ENCODE measurements at places on chromosomes 7 and 10.

- no peak for DNase-seq
Measured at GRCh38 chr7:13538669-13539068, 450.8 kb downstream of the ETV1 start.

- no peak for DNase-seq
Measured at GRCh38 chr7:24955313-24955712, 24.7 kb downstream of the OSBPL3 start.

DNA sequence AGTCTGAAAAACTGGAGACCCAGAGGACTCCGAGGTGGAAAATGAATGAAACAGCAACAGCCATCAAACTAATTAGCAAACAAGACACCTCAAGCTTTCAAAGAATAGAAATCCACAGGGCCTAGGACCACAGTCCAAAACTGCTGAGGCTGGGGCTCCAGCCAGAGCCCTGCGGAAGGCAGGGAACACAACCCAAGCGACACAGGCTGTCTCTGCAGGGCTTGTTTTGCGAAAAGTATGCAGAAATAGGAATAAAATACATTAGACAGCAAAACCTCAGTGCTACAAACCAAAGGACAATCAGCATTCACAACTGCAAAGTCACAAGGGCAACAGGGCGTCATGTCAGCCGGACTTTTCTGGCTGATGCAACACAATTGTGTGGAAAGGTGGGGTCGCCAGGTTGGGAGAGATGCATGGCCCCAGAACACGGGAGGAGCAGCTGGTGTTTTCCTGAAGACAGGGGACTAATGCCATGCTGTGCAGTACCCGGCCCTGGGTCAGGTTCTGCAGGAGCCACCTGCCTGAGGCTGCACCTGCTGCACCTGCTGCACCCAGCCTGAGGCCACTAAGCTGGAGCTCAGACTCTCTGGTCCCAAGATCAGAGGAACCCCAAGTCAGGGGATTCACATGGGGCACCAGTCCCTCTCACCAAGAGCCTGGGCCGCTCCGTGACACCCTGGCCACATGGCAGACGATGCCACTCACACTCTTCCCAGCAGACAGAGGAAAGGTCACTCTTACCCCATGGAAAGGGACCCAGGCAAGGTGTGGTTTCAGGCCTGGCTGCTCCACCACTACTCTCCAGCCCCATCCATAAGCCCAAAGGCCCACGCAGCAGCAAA lies 74.2 kb downstream of the MAD1L1 start:
- DNase-seq: no peak

- DNase-seq: no peak
Measured at GRCh38 chr10:72557362-72557761, 68.5 kb downstream of the MICU1 start.

- no peak for DNase-seq
Measured at GRCh38 chr7:71521506-71521905, 389.6 kb downstream of the GALNT17 start.

- no peak for DNase-seq
Measured at GRCh38 chr10:30832001-30832748, 199.5 kb downstream of the ZNF438 start.

DNA sequence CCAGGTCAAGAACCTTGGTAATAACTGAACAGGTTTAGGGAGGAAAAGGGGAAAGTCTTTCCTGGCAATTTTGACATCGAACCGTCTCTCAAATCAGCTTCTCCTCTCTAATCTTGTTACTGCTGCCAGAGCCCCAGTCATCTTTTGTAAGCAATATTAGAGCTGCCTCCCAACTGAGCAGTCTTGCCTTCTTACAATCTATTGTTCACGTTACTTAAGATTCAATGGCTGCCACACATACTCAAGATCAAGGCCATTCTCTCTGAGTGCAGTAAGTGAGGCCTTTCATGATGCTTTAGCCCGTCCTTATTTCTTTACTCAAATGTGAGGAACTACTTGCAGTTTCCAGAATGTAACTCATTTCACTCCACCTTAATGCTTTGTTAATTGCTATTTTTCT lies 12.4 kb downstream of the NET1 start:
- no peak for DNase-seq

- no peak for DNase-seq
Measured at GRCh38 chr7:815284-816216, 16.7 kb upstream of the SUN1 start.

DNA sequence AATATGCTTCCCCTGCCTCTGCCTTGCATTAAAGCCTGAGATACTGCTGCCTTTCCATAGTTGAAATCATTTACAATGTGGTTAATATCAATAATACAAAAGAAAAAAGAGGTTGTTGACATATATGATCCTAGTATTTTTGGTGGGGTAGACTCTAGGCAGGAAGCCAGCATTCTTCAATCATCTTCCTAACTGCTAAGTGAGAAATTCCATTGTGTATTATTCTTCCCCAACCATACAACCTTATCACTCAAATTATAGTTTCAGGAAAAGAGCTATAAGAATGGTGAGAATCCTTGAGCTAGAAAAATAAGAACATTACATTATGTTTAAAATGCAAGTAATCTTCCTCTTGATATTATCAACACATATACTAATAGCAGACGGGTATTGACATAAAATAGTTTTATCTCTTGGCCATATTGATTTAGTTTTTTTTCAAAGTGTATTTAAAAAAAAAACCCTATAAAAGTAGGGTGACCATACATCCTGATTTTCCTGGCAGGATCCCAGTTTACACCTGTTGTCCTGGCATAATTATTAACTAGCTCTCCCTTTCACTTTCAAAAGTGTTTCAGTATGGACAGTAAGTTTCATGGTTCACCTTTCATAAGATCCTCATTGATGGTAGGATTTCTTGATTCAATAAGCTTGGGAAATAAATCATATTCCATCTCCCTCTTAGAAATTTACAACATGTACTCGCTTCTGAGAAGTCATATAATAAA lies 33.4 kb upstream of the WASL start:
- no peak for DNase-seq

DNA sequence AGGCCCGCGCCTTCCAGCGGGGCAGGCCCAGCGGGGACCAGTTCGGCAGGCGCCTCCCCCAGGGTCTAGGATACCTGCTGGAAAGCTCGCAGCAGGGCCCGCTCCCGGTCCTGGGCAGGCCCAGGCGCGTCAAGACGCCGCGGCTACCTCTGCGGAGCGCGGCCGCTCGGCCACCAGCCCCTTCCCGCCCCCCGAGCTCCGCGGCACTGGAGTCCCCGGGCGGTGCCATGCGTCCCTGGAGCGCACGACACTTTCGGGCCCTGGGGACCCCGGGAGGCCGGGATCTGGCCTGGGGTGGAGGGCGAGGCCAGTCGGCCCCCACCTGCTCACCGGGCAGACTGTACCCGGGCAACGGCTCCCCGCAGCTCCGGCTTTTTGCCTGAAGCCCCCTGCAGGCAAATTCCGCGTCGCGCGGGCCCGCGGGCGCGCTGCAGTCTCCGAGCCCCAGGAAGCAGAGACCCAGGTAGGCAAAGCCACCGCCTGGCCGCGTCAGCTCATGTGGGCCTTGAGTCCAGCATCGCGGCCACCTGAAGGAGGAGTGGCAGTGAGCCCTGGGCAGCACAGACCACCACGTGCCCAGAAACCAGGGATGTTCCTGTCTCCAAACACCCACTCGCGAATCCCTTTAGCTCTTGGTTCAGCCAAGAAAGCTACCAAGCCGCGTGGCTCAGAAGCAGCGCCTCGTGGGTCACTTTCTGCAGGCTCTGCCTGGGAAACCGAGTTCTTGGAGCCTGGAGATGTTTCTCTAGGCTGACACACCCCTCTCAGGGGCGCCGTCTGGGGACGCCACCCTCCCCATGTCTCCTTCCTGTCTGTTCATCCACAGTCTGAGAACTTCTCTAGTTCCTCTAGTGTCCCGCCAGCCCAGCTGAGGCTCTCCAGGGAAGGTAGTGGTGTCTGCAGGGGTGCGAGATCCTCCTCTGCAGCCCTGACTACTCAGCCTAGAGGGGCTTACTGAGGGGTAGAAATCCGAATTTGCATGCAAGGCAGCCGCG lies 46.1 kb upstream of the APBB1IP start:
- no peak for DNase-seq

- DNase-seq: no peak
Measured at GRCh38 chr10:28008054-28008453, 9.2 kb upstream of the ODAD2 start.

GRCh38 chr7:138258197-138258559 lies 181.9 kb downstream of the AKR1D1 start:
- no peak for DNase-seq

DNA sequence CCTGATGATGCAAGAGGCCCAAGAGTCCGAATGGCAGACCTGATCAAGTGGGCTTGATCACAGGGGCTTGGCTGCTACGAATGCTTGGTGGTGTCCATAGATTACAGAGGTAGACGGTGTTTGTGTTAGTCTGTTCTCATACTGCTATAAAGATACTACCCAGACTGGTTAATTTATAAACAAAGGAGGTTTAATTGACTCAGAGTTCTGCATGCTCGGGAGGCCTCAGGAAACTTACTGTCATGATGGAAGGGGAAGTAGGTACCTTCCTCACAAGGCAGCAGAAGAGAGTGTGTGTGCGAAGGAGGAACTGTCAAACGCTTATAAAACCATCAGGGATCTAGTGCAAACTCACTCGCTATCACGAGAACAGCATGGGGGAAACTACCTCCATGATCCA lies 268.9 kb upstream of the KLF6 start:
- no peak for DNase-seq

DNA sequence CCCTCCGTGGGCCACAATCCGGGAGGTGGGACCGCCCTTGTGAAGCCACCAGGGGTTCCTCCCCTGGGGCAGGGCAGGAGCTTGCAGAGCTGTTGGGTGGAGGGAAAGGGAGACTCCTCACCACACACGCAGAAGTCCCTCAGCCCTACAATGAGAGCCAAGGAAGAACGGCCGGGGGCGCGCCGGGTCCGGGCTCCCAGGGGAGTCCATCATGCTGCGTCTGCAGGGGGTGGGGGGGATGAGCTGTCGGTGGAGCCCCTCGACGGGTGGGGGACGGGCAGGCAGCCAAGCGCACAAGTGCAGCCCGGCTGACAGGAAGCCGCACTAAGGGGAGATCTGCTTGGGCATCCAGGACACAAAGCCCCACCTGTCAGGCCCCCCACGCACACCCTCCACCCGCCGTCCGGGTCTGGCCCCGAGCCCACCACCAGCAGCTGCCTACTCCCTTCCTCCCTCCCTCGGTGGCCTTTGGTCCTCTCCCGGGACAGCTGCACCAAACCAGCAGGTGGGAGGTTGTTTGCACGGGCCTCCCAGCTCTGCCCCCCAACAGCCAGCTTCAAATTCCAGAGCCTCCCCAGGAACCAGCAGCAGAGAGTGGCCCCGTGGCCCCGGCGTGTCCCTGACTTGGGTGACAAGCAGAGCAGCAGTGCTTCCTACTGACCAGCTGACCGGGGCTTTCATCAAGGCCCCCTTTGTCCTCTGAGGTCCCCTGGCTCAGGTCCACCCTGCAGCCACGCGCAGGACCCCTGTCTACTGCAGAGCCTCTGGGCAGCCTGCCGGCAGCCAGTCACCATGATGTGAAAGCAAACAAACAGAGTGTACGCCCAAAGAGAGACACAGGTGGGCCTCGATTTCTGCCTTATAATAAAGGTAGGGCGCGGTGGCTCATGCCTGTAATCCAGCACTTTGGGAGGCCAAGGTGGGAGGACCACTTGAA lies 50.3 kb downstream of the HIP1 start:
- no peak for DNase-seq

- no peak for DNase-seq
Measured at GRCh38 chr7:151286148-151286547, 37.7 kb upstream of the SMARCD3 start.

DNA sequence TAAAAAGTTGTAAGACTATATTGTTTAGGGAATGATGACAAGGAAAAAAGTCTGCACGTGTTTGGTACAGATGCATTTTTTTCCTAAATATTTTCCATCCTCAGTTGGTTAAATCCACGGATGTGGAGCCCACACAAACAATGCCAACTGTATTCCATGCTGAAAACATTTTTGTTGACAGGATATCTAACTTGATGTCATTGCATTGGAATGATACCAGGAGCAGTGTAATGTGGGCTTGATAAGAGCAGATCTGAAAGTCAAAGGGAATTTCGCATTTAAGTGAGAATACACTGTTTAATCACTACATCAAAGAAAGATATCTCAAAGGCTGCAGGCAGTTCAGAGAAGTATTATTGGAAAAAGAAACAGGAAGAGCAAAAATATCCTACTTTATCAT lies 49.5 kb upstream of the TMEM140 start:
- DNase-seq: no peak

DNA sequence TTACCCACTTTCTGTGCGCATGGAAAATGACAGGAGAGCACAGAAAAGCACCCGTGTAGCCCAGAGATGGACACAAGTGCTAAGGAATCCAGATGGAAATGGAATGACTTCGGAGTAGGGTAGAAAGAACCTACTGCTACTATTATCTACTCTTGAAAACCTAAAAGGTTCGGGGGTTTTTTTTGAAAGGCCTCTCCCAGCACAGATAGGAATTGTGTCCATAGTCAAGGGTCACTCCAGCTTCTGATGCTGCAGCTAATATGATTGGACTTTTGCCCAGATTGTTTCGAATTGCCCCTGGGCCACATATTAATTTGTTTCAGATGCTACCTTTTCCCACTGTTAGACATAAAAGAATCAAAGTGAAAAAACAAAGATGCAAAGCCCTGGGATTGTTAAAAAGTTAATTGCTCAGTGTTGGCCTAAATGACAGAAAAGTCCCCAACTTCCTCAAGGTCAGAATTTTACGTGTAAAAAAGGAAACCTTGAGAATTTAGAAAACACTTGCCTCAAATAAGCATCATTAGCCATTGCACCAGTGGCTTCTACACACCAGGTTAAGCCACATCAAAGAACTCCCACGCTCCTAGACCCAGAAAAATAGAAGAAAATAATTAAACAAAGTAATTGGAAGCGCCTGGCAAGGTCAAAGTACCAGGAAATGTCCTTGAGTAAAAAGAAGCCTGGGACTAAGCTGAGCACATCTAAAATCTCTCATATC lies 40.8 kb upstream of the INSIG1 start:
- no peak for DNase-seq

DNA sequence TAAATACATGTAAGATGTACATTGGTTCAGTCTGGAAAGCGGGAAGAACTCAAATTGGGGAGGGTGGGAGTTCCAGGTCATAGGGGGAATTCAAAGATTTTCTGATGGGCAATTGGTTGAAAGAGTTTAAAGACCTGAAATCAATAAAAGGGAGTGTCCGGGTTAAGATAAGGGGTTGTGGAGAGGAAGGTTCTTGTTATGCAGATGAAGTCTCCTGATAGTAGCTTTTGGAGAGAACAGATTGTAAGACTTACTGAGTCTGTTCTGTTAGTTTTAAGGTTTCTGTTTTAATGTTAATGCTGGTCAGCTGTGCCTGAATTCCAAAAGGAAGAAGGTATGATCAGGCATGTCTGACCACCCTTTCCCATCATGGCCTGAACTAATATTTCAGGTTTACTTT lies 48.8 kb downstream of the SDHAF3 start:
- DNase-seq: no peak

DNA sequence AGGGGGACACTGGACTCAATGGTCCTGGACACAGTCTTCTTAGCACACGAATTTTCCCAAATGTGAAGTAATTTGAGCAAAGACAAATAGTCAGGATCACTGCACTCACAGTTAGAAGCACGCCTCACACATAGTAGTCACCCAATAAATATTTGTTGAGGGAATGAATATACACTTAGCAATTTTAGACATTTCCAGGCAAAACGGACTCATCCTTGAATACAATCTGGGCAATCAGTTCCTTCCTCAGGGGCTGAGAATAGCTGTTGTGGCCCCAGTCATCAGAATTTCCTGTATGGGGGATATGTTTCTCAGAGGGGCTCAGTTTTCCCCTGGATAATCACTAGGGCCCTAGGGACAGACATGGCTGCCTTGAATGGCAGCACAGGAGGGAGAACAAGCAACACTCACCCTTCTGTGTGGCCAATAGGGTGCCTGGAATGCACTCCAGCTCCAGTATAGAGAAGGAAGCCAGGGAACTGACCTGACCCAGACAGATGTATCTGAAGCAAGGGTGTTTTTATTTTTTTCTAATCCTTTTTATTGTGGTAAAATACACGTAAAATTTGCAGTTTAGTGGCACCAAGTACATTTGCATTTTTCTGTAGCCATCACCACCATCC lies 282.7 kb upstream of the ZNF32 start:
- peak; percentile 29 for DNase-seq

Measured in kidney glomerular epithelial cell (primary cell).